ENCODE measurements at places on chromosomes 16 and 17. TPM values are rescaled to one million over a fixed set of nuclear protein-coding genes. Genes with fewer than 3 reads are reported as not detected.
A peak's percentile ranks its signal among the peaks of the same experiment; 100 is the strongest.

DNA sequence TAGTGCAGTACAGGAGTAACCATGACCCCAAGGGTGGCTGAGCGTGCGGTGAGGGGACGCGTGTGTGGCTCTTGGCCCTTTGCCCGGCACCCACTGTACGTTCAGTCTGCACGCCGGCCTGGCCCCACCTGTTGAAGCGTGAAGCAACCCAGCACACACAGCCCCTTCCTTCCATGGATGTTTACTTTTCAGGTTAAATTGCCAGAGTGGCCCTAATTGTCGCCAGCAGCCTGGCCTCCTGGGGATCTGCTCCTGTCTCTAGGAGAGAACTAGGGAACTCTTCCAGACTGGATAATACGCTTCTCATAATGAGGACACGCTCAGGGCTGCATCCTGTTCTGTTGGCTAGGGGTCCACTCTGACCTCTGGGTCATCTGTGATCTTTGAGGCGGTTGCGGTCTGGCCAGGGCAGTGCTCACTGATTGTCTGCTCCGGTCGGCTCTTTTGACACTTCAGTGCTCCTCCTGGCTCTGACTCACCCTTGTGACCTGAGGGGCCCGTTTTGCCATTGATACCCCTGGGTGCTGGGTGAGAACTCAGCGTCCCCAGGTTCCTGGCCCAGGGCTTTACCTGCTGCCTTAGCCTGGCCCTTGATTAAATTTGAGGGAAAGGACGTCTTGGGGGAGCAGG lies 27.7 kb downstream of the TPSG1 start:
- DNase-seq = no peak

- DNase-seq = no peak
Observed at GRCh38 chr17:73536700-73537605, 107.3 kb downstream of the SDK2 start.

GRCh38 chr16:11354733-11355574 lies 9.7 kb downstream of the RMI2 start:
- DNase-seq = no peak

GRCh38 chr16:48158296-48158695 lies 2.5 kb upstream of the ABCC12 start:
- peak; percentile 97 for DNase-seq

The LITAFD gene
- not detected for total RNA-seq
